ENCODE measurements at places on chromosomes 4 and X.

- no peak for DNase-seq
These were observed 737.8 kb upstream of the FRG1 start for GRCh38 chr4:189202869-189203271.

GRCh38 chr4:163415668-163416067 is 57.9 kb downstream of the TKTL2 start:
- no peak for DNase-seq

- no peak for DNase-seq
These were observed 43.4 kb downstream of the GABRB1 start for GRCh38 chr4:47074816-47075215.

DNA sequence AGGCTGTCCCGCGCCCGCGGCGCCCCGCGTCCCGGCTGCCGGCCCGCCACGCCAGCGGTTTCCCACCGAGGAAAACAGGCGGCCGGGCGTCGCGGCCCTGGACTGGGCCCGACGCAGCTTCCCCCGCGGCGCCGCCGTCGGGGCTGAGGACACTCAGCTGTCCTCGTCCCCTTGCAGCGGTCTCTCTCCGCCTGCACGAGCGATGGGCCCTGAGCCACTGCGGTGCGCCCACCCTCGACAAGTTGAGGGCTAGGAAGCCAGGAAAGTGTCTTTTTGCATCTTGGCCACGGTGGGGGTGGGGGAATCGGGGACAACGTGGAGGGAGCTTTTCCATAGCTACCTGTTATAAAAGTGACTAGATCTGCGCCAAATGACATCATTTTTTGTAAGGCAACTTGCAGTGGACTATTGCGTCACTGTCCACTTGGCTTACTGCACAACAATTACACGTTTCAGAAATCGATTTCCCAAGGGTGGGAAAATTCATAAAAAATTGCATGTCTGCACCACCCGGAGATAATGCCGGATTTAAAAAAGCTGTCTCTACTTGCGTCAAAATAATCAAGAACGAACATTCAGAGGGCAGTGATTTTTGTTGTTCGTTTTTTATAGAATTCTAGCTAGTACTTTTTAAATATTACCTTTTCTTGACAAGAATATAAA is 1.1 kb downstream of the KLHL15 start:
- DNase-seq: no peak

GRCh38 chr4:62193761-62194160 is 993.6 kb downstream of the ADGRL3 start:
- no peak for DNase-seq

DNA sequence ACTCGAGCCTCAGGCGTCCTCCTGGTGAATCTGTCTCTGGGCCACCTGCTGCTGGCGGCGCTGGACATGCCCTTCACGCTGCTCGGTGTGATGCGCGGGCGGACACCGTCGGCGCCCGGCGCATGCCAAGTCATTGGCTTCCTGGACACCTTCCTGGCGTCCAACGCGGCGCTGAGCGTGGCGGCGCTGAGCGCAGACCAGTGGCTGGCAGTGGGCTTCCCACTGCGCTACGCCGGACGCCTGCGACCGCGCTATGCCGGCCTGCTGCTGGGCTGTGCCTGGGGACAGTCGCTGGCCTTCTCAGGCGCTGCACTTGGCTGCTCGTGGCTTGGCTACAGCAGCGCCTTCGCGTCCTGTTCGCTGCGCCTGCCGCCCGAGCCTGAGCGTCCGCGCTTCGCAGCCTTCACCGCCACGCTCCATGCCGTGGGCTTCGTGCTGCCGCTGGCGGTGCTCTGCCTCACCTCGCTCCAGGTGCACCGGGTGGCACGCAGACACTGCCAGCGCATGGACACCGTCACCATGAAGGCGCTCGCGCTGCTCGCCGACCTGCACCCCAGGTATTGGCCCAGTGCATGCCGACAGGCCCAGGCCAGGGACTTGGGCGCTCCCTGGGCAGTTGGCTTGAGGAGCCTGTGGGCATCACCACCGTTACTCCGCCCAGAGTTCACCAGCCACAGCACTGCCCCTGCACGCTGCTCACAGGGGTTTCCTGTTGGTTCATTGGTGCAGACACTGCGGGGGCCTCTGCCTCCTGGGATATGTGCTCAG is 1.1 kb downstream of the GPR78 start:
- DNase-seq: no peak

GRCh38 chr4:122977103-122977502 is 54.7 kb upstream of the NUDT6 start:
- DNase-seq: no peak

- DNase-seq: no peak
These were observed 189.9 kb downstream of the AASDH start for GRCh38 chr4:56197387-56197786.

DNA sequence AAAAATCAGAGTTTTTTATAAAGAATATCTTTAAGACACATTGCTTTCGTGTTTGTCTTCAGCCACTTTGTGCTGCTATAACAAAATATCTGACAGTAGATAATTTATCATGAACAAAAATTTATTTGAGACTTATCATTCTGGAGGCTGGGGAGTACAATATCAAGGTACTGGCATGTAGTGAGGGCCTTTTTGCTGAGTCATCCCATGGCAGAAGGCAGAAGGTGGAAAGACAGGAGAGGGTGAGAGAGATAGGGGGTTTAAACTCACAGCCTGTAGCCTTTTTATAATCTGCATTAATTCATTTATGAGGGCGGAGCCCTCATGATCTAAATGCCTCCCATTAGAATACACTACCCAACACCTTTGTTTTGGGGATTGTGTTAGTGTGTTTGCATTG is 431.2 kb upstream of the FAM47C start:
- DNase-seq: no peak

DNA sequence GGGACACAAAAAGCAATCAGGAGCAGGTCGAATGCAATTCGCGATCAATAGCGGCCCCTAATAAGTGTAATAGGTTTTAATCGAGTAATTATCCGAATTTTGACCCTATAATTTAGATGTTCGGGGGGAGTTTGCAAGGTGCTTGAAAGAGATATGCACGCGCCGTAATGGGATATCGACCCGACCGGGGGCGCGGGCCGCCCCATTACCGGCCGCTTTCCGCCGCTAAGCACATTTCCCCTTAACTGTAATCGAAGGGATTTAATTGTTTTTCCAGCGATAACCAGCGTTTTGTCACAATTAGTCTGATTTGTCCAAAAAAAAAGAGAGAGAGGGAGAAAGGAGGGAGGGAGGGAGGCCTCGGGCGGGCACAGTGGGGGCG is 997 bp downstream of the NKX1-1 start:
- no peak for DNase-seq

DNA sequence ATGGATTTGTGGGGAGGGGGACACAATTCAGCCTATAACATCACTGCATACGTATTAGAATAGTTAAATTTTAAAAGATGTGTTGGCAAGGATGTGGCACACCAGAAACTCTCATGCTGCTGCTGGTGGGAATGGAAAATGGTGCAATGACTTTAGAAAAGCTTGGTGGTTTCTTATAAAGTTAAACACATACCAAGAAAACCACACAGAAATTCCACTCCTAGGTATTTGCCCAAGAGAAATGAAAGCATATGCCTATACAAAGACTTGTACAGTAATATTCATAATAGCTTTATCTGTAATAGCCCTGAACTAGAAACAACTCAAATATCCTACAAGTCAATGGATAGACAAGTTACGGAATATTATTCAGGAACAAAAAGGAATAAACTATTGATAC is 71.3 kb upstream of the PDHA1 start:
- DNase-seq: no peak

DNA sequence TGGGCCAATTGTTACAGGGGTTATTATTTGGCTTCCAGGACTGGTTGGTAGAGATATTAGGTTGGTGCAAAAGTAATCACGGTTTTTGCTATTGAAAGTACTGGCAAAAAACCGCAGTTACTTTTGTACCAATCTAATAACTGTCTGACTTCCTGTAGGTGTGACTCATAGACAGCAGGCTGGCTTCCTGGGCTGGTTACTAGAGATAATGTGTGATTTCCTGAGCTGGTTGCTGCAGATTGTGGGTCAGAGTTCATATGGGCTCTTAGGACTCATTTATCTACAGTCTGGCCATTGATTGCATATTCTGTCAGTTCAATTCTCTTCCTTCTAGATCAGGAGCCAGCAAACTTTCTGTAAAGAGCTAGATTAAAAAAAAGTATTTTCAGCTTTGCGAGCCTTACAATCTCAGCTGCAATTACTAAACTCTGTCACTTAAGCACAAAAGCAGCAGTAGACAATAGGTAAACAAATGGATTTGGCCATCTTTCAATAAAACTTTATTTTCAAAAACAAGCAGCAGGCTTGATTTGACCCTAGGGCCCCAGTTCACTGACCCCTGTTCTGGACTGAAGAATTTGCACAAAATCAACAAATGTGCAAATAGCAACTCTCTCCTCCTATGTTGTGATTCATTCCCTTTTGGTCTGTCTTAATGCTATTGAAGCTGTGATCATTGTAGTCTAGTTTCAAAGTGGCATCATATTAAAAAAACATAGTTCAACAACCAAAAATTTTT is 50.8 kb upstream of the BOD1L1 start:
- DNase-seq: no peak

DNA sequence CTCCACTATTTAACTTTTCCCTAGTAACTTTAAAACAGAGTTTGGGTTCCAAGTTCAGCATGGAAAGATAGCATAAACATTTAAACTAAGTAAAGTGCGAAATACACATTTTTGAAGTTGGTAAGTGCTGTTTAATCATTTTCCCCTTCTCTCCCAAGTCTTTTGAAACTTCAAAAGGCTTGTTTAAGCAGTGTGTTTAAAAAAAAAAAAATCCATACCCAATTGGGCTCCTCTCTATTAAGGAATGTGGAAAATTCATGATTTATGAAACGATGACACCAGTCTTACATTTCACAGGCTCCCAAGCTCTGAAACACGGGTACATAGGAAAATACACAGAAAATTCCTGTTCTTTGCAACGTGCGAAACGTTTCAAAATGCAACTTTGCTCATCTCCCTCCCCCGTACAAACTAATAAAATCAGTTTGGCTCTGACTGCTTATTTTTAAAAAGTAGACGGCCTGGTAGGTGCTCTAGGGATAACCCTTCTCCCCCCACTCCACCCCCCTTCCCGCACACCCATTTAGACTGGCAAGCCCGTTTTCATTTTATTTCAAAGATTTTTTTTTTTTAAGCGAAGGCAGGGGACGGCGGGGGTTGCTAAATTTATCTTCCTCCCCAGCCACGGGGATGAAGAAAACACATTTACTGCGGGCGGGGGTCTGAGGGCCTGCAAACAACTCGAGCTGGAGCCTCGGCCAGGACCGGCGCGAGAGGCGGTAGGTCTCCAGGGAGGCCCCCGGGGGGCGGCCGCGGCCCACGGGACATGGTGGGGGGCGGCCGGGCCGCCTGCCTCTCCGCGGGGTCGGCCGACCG is 786 bp upstream of the ZFX start:
- peak; percentile 25 for DNase-seq

- DNase-seq: no peak
These were observed 289.0 kb downstream of the C4orf33 start for GRCh38 chr4:129384974-129385373.

- no peak for DNase-seq
These were observed 20.1 kb upstream of the TCEAL4 start for GRCh38 chrX:103565197-103565596.

DNA sequence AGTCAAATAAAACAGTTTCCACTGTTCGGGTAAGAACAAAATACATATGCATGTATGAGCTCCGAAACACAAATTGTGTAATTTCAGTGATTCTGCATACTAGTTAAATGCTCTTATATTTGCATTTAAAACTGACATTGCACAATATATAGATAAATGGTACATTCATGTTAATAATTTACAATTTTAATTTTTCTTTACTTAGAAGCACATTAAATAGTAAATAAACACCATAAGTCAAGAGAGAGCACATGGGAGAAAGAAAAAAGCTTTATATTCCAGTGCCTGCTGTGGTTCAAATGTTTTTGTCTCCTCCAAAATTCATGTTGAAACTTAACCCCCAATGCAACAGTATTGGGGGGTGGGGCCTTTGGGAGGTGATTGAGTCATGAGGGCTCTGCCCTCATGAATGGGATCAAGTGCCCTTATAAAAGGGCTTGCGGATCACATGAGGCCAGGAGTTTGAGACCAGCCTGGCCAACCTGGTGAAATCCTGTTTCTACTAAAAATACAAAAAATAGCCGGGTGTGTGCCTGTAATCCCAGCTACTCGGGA is 322.9 kb downstream of the BCOR start:
- DNase-seq: no peak

GRCh38 chr4:81143183-81143582 is 71.8 kb downstream of the PRKG2 start:
- DNase-seq: no peak

DNA sequence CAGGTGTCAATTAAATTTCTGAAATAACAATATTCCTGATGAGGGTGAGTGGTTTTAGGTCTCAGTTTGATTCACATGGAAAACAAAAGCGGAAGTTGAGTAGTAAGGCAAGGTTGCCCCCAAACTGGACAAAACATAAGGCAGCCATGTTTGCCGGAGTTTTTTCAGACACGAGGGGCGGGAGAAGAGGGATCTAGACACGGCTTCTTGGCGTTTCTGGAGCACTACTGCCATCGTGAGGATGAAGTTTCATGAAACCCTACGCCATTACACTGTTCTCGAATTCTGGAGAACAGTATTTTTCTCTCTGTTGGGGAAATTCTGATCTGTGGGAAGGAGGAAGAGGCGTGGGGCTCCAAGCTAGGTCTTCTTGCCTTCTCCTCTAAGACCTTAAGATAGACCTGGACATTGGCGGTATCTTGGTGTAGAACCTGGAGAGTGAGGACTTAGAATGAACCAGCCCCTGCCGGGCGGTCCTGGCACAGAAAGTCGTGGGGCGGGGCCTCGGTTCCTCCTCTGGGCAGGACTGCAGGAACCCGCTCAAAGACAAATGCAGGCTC is 160.3 kb downstream of the OR13H1 start:
- peak; percentile 19 for DNase-seq

GRCh38 chr4:134160211-134160610 is 41.4 kb downstream of the PABPC4L start:
- DNase-seq: no peak

DNA sequence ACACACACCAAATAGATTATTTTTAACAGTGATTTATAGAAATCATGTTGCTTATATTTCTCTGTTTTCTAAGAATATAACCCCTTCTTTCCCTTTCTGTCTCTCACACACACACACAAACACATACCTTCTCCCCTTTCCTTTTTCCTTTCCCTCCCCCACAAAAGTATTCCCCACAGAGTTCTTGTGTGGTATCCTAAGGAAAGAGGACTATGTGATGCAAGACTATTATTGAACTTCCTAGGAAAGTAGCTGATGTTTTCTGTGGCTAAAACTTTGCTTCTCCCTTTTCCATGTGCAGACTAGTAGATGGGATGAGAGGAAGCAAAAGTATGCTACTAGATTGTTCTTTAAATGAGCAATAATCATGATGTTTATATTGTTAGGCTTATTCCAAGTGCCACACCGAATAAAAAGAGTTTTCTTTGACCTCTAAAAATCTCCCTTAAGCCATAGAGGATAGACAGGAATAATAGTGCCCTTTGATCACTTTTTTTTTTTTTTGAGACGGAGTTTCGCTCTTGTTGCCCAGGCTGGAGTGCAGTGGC is 38.7 kb downstream of the CPEB2 start:
- no peak for DNase-seq

GRCh38 chrX:153746359-153746758 is 17.7 kb upstream of the PLXNB3 start:
- no peak for DNase-seq

- DNase-seq: no peak
These were observed 73.7 kb upstream of the GALNT7 start for GRCh38 chr4:173094739-173095421.
